ENCODE measurements at places on chromosomes 2 and 18. TPM values are rescaled to one million over a fixed set of nuclear protein-coding genes. Genes with fewer than 3 reads are reported as not detected.

DNA sequence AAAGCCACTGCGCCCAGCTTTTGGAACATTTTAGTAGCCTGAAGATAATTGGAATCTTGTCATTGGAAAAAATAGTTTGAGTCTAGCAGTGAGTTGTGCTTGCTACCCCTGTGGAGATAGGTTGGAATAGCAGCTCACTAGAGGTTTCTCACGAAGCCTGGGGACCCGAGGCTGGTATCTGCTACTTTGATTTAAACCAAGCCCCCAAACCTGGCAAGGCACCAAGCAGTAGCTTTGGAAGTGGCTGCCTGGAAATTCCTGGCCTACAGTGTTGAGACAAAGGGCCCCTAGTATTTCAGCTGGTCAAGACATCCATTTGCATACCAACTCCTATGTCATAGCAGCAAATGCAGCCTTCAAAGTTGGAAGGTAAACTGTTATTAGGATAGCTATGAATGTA, 42.1 kb downstream of the NOP58 start:
- H3K36me3 ChIP-seq, result peaks cover 38% of the 10 kb centered on the region
- H3K27me3 ChIP-seq, result no peaks in the 10 kb centered on the region
- H3K4me1 ChIP-seq, result no peaks in the 10 kb centered on the region
- no peak overlapping the region for H3K4me3 ChIP-seq
- no peak overlapping the region for H3K27ac ChIP-seq

TRIM54 gene
- 2.0 TPM for total RNA-seq

EPB41L3 gene
- total RNA-seq, result 0.34 TPM

DNA sequence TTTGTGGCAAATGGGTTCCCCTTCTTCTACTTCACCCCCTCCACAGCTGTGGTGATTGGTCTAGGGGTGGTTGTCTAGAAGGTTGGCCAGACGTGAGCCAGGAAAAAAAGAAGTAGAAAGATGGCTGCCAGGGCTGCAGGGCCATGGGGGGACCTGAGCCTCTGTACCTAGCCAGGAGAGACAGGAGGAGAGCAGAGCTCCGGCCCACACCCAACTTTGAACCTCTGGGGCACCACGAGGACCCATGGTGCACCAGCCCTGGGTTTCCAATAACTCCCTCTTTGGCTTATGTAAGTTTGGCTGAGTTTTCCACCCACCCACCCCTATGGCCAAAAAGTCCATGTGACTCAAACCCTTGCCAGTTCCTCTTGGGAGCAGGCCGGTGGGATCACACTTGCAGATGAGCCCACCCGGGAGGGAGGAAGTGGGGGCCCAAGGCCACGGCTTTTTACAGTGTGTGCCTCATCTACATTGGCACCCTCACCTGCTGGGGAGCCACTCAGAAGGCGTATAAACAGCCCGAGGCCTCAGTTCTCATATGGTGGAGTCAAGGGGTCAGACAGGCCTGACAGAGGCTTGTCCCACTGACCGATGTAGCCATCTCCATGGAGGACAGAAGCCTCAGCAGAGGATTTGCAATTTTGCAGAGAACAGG, 293.1 kb upstream of the HDAC4 start:
- H3K4me3 ChIP-seq, result no peak overlapping the region
- H3K36me3 ChIP-seq, result no peaks in the 10 kb centered on the region
- H3K4me1 ChIP-seq, result no peaks in the 10 kb centered on the region
- no peak overlapping the region for H3K27ac ChIP-seq

GRCh38 chr2:186617771-186618170, 27.9 kb downstream of the ITGAV start:
- H3K27ac ChIP-seq, result no peak overlapping the region
- H3K4me3 ChIP-seq, result no peak overlapping the region
- H3K36me3 ChIP-seq, result no peaks in the 10 kb centered on the region

- H3K36me3 ChIP-seq, result no peaks in the 10 kb centered on the region
- DNase-seq, result no peak
- no peaks in the 10 kb centered on the region for H3K4me1 ChIP-seq
- no peak overlapping the region for H3K27ac ChIP-seq
These were observed 30.9 kb upstream of the OSBPL6 start for GRCh38 chr2:178163395-178163794.

CD8B gene
- 0.47 TPM for total RNA-seq

DNA sequence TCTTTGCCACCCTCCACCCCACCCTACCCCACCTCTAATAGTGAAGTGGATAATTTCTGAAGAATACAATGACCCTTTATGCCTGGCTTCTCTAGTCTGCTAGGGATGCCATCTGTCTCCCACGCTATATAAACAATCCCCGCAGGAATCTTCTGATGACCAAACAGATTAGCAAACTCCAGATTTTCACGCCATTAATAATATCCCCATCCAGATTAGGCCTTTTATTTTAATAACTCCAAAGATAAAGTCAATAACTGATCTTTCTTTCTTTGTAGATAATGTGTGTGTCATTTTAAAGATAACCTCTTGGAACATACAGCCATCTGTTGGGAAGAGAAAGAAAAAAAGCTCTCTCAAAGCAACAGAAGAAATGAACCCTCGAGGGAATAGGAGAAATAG, 47.9 kb upstream of the CCDC150 start:
- no peak overlapping the region for H3K4me3 ChIP-seq
- no peaks in the 10 kb centered on the region for H3K36me3 ChIP-seq
- H3K4me1 ChIP-seq, result peaks cover 5% of the 10 kb centered on the region

DNA sequence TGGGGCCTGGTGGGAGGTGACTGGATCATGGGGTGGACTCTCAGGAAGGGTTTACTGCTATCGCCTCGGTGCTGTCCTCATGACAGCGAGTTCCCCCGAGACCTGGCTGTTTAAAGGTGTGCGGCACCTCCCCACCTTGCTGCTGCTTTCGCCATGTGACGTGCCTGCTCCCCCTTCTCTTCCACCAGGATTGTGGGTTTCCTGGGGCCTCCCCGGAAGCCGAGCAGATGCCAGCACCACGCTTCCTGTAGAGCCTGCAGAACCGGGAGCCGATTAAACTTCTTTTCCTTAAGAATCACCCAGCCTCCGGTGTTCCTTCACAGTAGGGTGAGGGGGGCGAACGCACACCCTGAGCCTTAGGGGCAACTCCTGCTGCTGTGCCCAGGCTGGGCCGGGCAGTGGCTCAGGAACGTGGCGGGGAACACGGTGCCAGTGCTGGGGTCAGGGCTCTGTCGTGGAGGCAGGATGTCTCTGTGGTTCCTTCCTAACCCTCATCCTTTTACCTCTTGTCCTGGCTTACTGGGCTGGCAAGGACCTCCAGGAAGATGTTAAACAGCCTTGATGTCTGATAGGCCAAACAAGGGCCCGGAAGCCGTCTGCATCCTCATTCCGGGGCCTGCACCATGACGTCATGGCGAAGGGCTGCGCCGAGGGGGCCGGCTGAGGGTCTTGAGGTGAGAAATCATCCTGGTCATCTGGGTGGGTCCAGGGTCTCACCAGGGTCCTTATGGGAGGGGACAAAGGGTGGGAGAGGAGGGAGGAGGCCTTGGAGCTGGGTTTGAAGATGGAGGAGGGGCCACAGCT, 12.7 kb downstream of the NEU4 start:
- DNase-seq, result no peak
- no peak overlapping the region for H3K4me3 ChIP-seq
- no peaks in the 10 kb centered on the region for H3K36me3 ChIP-seq
- no peak overlapping the region for H3K27ac ChIP-seq
- H3K4me1 ChIP-seq, result no peaks in the 10 kb centered on the region
- no peaks in the 10 kb centered on the region for H3K27me3 ChIP-seq

DNA sequence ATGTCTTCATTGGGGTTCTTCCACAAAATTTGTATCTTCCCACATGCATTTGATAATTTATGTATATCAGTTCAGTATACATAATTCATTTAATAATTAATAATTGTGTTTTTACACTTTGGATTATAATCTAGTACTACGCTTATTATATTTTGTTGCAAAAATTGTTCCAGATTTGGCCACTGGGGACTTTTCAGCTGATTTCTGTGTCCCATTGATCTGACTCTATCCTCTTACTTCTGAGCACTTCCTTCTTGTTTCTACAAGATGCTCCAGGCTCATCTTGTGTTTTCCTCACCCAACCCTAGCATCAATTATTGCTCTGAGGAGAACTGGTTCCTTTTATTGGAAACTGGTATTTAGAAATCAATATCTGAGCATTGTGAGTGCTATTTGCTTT, 215.3 kb upstream of the CDH19 start:
- no peaks in the 10 kb centered on the region for H3K4me1 ChIP-seq
- no peak overlapping the region for H3K27ac ChIP-seq
- no peaks in the 10 kb centered on the region for H3K36me3 ChIP-seq
- DNase-seq, result no peak
- no peaks in the 10 kb centered on the region for H3K27me3 ChIP-seq
- no peak overlapping the region for H3K4me3 ChIP-seq

PROKR1 gene
- not detected for total RNA-seq

GRCh38 chr2:235052514-235053354, 100.9 kb downstream of the SH3BP4 start:
- peaks cover 45% of the 10 kb centered on the region for H3K4me1 ChIP-seq
- no peaks in the 10 kb centered on the region for H3K36me3 ChIP-seq
- no peaks in the 10 kb centered on the region for H3K27me3 ChIP-seq

GRCh38 chr2:12317814-12318426, 398.8 kb upstream of the TRIB2 start:
- H3K27me3 ChIP-seq, result no peaks in the 10 kb centered on the region
- H3K27ac ChIP-seq, result no peak overlapping the region
- no peaks in the 10 kb centered on the region for H3K4me1 ChIP-seq
- no peak for DNase-seq
- no peak overlapping the region for H3K4me3 ChIP-seq
- no peaks in the 10 kb centered on the region for H3K36me3 ChIP-seq

- DNase-seq, result no peak
- no peak overlapping the region for H3K4me3 ChIP-seq
- no peak overlapping the region for H3K27ac ChIP-seq
- no peaks in the 10 kb centered on the region for H3K27me3 ChIP-seq
These were observed 72.3 kb upstream of the RAB12 start for GRCh38 chr18:8536922-8537321.

DNA sequence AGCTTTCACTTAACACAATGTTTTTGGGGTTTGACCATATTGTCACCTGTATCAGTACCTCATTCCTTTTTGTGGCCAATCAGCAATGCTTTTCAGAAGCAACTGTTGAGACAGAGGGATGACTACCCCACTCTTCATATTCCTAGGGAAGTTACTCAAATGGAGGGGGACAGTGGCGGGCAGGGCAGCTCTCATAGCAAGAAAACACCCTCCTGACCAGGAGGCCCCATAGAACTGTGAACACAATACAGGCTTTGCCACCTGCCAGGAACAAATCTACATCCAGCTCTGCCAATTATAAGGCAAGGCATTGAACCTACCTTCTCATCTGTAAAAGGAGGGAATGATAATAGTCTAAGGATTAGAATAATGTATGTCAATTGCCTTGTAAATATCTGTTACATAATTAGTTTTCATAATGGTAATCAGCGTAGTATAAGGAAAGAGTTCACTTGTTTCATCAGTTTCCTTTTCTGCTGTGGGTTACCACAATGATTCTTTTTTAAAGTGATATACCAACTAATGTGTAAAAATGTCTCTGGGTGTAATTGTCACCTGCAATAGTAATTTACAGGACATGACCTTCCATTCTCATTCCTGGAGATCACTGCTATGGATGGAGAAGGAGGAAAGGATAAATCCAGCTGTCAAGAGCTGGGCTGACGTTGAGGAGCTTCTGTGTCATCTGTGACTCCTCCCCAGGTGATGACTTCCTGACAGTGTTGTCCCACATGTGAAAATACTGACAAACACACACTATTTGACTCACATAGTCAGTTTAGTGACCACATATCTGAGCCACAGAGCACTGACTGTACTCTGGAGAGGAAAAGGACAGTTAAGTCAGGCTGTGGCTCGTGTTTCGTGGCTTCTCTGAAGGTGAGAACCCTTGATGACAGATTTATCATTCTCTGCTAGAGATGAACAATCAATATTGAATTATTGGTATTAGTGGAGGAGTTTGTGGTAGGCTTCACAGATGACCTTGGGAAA, 13.5 kb downstream of the ALPK2 start:
- peaks cover 29% of the 10 kb centered on the region for H3K4me1 ChIP-seq
- no peak for DNase-seq
- H3K27ac ChIP-seq, result no peak overlapping the region
- no peak overlapping the region for H3K4me3 ChIP-seq
- H3K36me3 ChIP-seq, result no peaks in the 10 kb centered on the region

DNA sequence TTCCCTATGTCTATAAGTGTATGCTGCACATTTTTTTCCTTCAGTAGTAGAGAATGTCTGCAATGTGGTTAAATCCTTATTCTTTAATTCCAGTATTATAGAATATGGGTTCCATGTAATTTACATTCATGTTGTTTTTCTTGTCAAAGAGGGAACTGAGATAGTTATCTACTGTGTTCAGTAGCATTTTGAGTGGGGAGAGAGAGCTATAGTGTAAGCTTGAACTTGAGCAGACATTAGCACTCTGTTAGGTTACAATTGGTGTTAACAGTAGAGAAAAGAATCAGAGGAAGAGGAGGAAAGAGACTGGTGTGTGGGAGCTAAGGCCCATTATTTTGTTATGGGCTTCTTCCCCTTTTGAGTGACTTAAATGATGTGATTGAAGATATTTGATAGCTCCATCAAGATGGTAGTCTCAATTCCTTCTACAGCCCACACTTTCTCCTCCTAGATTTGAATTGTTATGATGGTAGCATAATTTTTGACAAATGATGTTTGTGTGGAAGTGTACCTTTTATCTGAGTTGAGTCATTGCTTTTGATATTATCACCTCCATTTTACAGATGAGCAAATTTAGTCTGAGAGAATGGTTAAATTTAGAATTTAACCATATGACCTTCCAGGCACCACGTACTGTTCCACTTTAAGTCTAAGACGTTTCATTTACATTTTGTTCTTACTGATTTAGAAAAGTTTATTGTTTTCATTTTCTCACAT, 71.3 kb downstream of the FMNL2 start:
- peaks cover 64% of the 10 kb centered on the region for H3K4me1 ChIP-seq
- H3K27me3 ChIP-seq, result no peaks in the 10 kb centered on the region
- no peaks in the 10 kb centered on the region for H3K36me3 ChIP-seq
- DNase-seq, result no peak
- H3K27ac ChIP-seq, result no peak overlapping the region

SGPP2 gene
- total RNA-seq, result 1.6 TPM

DNA sequence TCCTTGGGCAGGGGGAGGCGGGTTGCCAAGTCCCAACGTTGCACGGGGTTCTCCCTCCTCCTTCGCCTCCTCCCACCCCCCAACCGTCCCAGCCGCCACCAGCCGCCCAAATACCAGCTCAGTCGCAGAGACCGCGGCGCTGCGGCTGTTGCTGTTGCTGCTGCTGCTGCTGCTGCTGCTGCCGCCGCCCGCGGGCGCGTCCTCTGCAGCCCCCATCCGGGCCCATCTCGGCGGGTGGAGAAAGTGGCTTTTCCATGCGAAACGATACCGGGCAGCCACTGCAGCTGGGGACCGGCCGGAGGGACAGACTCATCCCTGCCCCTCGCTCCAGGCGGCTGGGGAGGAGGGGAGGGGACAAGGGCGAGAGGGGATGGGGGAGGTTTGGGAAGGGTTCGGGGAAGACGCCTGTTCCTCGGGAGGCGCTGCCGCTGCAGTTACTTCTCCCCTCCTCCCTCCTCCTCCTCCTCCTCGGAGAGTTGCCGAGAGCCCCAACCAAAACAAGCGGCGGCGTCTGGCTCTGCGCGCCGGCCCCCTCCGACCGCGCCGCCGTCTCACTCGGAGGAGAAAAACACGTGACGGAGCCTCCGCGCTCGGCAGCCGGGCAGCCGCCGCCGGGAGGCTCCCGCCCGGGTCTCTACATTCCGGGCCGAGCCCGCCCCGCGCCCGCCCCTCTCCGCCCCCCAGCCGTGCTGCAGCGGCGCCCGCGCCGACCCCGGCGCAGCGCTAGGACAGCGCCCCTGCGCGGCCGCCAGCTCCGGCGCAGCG, at the start of gene IRS1:
Gene IRS1, minus strand, starts transcription at position 610 of the 765 bp plus-strand sequence. CDS start 1,082 bp downstream, outside the sequence.
- peak within 1 kb of the TSS; percentile 88 for H3K27ac ChIP-seq
- no peaks in the 10 kb centered on the region for H3K27me3 ChIP-seq
- H3K4me1 ChIP-seq, result peaks cover 89% of the 10 kb centered on the region
- peaks cover 43% of the 10 kb centered on the region for H3K36me3 ChIP-seq

- peaks cover 8% of the 10 kb centered on the region for H3K4me1 ChIP-seq
- no peak overlapping the region for H3K27ac ChIP-seq
- H3K27me3 ChIP-seq, result no peaks in the 10 kb centered on the region
- H3K36me3 ChIP-seq, result 0 out of 2 replicates have a peak, but pooled peaks cover 8% of the 10 kb centered on the region
- no peak overlapping the region for H3K4me3 ChIP-seq
These were observed 337.6 kb downstream of the IRS1 start for GRCh38 chr2:226461981-226462380.

All from HCT116 (cell line).